ENCODE measurements at places on chromosomes 6 and 20.
A peak's percentile ranks its signal among the peaks of the same experiment; 100 is the strongest.

DNA sequence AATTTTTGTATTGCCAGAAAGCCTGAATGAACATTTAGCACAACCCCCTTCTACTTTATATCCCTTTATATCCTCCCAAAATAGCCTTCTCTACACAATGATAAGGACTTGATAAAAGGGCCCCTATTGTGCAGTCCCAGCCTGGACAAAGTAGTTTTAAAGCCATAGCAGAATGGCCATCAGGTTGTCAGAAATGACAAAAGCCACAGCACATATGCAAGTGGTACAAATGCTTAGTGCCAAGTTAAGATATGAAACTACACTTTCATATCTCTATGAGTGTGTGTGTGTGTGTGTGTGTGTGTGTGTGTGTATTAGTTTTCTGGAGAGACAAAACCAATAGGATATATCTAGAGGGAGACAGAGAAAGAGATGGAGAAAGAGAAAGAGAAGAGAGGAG is 132.6 kb downstream of the SGK1 start:
- no peak for DNase-seq

DNA sequence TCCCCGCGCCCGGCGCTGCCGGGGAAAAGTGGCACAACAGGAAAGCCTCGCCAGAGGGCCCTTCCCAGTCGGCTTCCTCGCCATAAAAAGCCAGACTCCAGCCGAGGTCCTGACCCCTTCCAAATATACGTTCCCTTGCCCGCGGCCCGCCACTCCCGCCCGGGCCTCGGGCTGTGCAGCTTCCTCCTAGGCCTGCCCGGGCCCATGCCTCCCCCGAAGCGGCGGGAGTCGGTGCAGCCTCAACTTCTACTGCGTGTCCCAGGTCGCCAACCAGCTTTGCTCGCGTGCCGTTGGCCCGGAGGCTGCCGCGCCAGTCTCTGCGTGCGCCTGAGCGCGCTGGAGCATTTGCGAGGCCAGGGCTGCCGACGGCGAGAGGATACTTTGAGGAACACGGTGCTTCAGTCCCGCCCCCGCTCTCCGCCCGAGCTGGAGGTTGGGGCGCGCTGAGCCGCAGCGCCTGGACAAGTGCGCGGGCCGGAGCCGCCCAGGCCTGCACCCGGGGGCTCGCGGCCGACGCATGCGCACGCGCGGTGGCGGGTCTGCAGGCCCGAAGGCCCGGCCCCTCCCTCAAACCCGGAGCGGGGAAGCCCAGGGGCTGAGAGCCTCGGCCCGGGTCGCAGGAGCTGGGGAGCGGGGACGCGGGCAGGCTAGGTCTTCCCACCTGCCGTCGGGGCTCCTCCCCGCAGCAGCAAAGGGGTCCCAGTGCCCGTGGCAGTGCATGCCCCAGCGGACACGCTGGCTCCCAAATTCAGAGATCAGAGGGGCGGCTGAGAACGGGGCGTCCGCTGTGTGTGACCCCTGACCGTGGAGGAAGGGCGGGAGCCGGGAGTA is 10.2 kb downstream of the FOXC1 start:
- peak; percentile 74 for DNase-seq

DNA sequence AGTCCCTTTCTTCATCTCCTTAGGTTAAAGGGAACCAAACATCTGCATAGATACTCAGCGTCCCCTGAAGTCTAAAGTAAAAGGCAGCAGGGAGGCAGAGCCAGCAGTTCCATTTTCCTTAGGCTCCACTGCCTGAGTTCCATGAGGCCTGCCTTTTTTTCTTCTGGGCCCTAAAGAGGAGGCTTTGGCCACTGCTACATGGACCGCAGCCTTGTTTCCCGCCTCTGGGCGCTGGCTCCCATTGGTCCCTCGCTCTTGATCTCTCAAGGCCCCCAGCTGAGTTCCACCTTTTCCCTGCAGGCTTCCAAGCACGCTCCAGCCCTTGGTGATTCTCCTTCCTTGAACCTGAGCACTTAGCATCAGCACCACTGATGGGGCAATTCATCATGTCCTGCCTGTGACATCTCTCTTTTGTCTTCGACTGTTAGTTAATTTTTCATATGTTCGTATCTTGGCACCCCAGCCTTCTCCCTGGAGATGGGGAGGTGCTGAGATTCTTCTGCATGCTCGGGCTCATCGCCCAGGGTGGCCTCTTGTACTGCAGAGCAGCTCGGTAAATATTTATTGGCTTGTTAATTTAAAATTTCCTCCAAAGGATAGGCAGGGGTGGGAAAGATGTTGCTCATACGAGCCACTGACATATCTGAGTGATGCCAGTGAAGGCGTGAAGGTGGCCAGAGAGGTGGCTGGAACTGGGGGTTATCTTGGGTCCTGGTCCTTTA is 3.4 kb downstream of the MLN start:
- DNase-seq, result no peak

GRCh38 chr6:13076575-13076974 is 251.8 kb downstream of the TBC1D7 start:
- no peak for DNase-seq

- DNase-seq, result no peak
Observed at GRCh38 chr20:2279253-2279779, 16.5 kb upstream of the TGM3 start.

GRCh38 chr20:42159808-42160207 is 541.6 kb upstream of the CHD6 start:
- no peak for DNase-seq

- no peak for DNase-seq
Observed at GRCh38 chr6:134374491-134375219, 56.7 kb upstream of the SGK1 start.

GRCh38 chr6:127290391-127291265 is 24.0 kb downstream of the RNF146 start:
- DNase-seq, result no peak

GRCh38 chr6:8686077-8686476 is 250.7 kb upstream of the SLC35B3 start:
- DNase-seq, result no peak

DNA sequence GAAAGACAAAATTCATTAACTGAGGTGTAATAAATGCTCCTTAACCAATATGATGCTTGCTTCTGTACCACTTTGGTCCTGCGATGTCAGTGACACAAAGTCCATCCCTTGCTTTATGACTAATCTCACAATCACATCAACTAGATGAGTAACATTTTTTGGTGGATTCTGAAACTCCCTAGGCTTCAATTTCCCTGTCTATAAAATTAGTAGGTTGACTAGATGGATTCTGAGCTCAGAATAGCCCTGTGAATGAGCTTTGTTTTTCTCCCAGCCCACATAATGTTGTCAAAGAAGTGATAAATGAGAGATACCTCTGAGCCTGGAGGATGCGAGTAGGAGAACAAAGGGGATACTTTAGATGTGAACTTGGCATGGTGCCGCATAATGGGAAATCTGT is 9.1 kb downstream of the TXLNB start:
- no peak for DNase-seq

DNA sequence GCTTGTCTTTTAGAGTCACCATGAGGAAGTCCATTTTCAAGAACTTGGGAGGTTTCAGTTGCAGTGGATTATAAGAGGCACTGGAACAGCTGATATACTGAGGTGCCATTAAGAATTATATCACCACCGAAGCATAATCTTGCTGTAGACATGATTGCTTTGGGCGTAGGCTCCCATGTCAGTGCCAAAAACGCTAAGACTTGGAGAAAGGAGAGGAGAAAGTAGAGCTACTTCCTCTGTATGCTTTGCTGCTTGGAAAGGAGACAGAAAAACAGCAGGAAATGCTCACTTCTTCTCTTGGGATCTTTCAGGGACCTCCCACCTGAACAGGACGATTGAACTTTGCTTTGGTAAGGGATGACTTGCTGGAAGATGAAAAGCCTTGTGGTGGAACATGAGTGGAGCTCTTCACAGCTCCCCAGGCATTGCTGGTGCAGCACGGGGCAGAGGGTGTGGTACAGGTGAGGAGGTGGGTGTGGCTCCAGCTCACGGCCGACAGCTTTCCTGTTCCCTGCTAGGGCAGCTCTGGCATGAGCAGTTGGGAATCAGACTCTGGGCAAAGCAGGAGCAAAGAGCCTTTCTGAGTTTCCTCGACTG is 190.4 kb upstream of the JAG1 start:
- DNase-seq, result no peak

GRCh38 chr6:157050537-157051265 is 272.6 kb downstream of the TMEM242 start:
- no peak for DNase-seq

DNA sequence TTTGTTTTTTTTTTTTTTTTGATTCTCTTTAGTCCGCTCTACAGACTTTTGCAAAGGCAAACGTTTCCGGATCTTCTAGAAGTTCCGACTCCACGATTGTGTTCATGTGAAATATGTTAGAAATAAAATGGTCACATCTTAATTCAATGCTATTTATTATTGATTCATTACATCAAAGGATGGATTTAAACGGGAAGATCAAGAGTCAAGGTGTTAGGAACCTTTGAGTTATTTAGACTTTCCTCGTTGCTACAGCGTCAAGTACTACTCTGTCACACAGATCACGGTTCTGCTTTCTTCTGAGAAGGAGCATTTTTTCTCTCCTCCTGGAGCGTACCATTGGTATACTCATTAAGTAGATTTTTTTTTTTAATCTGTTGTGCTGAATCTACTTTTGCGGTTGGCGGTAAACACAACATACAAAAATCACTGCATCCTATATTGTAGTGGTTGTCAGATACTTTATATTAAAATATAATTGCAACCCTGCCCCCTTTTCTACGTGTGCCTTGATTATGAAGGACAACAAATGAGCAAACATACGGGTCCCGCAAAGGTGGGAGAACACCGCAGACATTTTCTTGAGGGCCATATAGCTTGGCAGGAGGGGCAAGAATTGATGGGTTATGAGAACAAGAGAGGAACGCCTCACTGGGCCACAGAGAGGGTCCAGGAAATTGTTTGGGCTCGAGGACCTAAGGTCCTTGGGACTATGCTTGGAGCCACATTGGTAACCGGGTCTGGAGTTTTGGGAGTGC is 17.5 kb downstream of the HMGN4 start:
- no peak for DNase-seq

GRCh38 chr6:169723991-169724493 is 258 bp downstream of the PHF10 start:
- DNase-seq, result peak; percentile 81

GRCh38 chr6:87287251-87287650 is 35.1 kb upstream of the SMIM8 start:
- DNase-seq, result no peak

- DNase-seq, result no peak
Observed at GRCh38 chr6:166318227-166318626, 10.0 kb upstream of the PRR18 start.

GRCh38 chr6:18329776-18330175 is 57.4 kb upstream of the RNF144B start:
- no peak for DNase-seq

GRCh38 chr6:165744555-165745228 is 81.7 kb upstream of the PDE10A start:
- DNase-seq, result no peak

- peak; percentile 64 for DNase-seq
Observed at GRCh38 chr6:30544666-30545272, 11.5 kb downstream of the GNL1 start.

DNA sequence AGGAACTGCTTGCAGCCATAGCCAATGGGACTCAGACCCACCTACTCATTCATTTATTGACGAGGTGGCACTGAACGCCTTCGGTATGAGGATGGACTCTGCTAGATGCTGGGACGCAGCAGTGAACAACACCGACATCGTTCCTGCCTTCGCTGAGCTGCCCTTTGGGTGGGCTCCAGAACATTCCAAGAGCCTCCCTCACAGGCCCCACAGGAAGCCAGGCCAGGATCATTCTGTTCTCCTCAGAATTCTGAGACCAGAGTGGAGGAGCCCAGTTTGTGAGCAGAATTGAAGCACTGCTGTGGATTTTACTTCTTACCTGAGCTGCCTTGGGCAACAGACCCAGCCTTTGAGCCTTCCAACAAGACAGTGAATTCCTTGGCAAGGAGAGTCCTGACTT is 82.1 kb downstream of the KCNB1 start:
- DNase-seq, result no peak

DNA sequence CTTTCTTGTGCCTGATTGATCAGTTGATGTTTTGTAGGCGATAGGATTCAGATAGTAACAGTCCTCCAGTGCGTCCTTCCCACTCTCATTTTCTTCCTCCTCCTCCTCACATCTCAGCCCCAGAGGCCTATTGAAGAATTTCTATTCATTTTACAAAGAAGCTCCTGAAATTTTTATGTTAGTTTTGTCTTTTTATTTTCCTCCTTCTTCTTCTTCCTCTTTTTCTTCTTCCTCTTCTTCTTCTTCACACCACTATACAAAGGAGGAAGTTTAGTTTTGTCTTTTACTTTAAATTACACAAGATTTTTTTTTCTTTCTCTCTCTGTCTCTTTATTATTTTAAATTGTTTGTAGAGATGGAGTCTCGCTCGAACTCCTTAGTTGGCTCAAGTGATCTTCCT is 19.1 kb downstream of the BTN2A1 start:
- no peak for DNase-seq

DNA sequence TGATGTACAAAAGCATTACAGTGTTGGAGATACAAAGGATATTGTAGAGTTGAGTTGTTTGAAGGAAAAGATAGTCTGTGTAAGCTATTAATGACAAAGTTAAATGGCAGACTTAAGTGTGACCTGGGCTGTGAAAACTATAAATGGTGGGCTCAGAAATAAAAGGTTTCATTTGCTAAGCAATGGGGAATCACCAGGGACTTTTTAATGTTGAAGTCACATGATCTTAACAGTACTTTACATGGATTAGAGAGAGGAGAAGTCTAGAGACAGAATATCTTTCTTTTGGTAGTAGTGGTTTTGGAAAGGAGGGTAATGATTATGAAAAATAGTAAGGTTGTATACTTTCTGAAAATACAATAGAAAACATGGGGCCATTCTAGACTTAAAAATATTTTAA is 67.1 kb downstream of the SCAF8 start:
- peak; percentile 15 for DNase-seq

DNA sequence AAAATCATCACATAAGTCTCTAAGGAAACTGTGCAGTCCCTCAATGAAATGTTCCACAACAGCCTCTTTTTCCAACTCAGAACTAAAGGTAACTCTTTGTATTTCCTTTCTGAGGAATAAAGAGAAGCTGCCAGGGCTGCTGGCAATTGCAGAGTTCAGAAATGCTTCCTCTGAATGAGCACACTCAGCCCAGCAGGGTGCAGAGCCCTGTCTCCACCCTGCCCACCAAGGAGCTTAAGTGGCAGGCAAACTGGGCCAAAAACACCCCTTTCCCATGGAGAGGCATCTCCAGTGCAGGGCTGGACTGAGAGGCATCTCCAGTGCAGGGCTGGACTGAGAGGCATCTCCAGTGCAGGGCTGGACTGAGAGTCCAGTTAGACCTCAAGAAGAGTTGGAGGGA is 255.4 kb downstream of the GMPR start:
- no peak for DNase-seq

DNA sequence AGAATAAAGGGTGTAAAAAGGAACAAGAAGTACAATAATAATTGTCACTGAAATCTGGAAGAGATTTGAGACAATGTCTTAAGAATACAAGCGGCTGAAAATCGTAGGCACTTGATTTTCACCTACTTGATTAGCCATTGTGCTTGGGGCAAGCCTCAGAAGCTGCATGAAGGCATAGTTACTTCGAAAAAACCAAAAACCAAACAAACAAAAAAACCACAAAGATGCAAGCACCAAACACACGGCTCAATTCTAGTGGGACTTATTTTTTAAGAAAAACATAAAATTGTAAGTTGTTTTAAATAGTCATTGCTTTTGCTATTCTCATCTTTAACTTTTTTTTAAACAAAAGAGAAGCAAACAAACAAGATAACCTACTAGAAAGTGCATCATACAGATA is 235.6 kb downstream of the OGFRL1 start:
- DNase-seq, result no peak
